ENCODE measurements at places on chromosomes 4 and X.

DNA sequence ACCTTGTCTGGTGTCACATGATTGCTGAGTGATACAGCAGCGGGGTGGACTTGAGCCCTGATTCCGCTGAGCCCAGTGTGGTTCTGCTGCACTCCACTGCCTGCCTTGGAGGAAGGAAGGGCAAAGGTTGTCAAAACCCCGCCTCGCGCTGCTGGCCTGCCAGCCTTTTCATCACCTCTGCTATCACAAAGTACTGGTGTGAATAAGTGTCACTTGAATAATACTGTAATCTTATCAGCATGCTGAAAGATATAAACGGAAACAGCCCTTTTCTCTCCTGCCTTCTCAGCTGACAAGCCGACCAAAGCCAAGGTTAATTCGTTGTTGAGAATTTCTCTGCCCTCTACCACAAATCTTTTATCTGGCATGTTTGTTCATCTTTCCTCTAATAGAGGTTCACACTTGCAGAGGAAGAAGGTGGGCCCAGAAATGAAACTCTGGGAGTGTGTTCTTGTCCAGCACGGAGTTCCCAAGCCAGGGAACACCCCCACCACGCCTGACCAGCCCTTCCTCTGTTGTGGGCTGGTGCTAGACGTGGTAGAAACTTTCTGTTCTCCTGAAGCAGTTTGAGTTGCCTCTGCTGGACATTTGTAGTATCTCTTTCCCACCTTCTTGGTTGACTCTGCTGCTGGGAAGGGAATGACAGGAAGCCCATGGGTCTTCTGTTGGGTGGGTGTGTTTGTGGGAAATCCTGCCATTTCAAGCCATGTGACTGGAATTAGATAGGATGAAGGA is 21.5 kb downstream of the FHDC1 start:
- no peak for DNase-seq

- DNase-seq: peak; percentile 75
These were observed 27.5 kb upstream of the HTRA3 start for GRCh38 chr4:8241895-8242696.

DNA sequence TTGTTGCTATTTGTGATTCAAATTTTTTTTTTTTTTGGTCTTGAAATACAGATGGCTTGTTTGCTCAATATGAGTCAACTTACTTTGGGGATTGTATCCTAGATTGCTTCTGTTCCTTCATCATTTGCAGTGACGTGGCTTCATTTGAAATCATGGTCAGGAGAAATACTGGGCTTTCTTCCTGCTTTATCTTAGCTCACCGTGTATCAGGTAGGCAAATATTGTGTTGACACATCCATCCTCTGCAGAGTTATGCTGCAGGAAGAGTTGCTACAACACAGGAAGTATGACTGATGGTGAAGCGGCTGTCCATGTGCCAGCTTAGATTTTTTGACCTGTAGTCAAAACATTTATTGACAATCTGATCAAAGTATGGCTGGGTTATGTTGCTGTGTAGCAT is 232.2 kb downstream of the C4orf33 start:
- no peak for DNase-seq

GRCh38 chrX:44043496-44043895 is 70.3 kb upstream of the NDP start:
- no peak for DNase-seq

- no peak for DNase-seq
These were observed 794.2 kb upstream of the LCORL start for GRCh38 chr4:18815779-18816173.

DNA sequence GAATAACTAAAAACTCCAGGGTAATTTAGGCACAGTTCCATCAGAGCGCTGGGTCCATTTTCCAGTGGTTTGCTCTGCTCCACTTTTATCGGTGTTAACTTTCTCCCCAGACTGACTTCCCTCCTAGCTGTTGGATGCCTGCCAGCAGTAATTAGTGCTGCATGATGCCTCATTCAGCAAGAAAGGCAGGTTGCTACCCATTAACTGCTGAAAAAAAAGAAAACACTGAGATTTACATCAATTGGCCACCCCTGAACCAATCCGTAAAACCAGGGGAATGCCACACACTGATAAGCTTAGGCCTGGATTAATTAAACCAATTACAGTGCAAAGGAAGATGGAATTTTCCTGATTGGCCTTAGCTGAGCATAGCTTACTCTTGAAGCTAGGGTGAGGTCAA is 182.4 kb upstream of the CXXC4 start:
- DNase-seq: peak; percentile 4

DNA sequence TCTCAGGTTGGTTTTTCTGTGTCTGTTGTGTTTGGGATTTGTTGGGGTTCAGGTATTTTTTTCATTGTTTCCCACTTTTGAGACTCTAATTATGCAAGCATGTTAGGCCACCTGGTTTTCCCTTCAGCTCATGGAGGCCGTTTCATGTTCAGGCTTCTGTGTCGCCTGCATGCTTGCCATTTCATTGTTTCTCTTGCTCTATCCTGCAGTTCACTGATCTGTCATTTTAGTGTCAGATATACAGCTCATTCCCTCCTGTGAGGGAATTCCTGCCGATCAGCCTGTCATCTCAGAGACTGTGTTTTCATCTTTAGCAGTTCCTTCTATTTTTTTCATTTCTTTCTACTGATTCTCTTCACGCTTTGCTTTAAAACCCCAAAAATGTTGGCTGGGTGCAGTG is 49.4 kb upstream of the HGFAC start:
- no peak for DNase-seq

GRCh38 chr4:174084542-174084941 is 198.9 kb downstream of the FBXO8 start:
- no peak for DNase-seq
